SIG-M5 (cell line): ENCODE measurements at places on chromosomes 5 and 9.

GRCh38 chr5:173395257-173395932 lies 67.2 kb upstream of the STC2 start:
- DNase-seq, result no peak

DNA sequence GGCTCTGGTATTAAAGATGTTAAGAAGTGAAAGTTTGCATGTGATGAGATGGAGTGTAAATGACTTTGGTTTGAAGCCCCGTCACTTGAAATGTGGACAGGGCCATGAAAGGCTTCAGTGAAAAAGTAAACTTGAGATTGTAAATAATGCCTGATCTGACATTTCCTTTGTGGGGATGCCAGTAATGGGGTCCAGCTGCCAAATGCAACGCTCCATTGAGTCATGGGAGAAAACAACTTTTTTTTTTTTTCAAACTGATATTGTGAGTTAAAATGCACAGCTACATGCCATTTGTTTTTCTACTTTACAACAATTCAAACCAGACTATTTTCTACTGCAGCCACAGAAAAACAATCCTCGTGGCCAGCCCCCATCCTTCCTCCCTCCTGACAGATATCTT lies 327.0 kb upstream of the TNC start:
- no peak for DNase-seq

DNA sequence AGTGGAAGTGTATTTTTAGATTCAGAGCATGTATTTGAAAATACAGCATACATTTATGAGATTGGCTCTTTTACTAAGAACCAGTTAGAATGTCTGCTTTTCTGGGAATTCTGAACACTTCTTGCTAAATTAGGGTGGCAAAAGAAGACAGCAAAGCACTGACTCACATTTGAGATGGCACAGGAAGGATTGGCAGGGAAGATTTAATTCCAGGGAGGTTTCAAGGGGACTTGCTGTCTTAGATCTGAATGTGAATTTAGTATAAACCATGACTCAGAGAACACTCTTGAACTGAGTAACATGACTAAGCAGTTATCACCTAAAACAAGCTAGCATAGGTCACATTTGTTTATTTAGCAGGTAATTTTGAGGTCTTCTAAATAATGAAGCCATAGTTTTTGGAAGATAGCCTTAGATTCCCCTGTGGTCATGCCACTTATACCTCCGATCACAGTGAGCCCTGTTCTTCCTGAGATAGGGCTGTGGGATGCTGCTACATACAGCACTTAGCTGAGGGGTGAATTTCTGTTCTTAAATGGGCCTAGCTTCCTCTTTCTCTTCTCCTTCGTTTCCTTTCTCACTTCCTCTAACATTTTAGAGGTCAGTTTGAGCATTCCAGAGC lies 173.8 kb downstream of the PCSK1 start:
- DNase-seq, result no peak

DNA sequence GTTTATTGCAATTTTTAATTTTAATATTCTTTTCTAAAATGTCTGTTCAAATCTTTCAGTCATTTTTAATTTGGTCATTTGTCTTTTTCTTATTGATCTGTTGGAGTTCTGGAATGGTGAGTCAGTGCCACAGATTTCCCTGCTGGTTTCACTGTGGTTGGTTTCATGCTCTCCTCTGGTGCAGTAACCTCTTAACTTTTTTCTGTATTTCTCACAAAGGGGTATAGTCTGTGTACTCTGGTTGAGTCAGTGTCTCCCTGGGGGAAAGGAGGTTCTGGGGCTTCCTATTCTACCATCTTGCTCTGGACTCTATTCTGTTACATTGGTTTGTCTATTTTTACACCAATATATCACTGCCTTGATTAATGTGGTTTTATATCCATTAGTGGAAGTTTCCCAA lies 178.8 kb downstream of the CSNK1G3 start:
- no peak for DNase-seq

DNA sequence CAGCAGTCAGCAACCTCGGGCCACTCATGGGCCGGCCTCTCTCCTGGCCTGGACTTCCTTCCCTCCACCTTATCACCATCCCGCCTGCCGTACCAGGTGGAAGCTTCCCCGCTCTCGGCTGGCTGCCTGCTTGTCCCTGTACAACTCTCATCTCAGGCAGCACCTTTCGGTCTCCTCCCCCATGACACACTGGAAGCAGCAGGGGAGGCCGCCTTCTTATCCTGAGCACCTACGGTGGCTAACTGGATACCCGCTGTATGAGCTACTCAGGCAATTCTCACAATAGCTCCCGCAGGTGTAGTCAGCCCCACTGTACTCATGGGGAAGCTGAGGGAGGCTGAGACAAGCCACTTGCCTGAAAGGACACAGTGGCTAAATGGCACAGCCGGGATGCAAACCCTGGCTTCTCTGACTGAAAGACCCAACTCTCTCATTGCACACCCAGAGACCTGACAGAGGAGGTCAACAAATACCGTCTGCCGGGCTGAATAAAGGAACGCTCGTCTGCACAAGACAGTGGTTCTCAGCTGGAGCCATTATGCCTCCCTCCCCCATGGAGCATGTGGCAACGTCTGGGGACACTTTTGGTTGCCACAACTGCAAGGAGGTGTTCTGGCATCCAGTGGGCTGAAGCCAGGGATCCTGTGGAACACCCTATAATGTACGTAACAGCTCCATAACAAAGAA lies 9.6 kb downstream of the STK10 start:
- no peak for DNase-seq

- no peak for DNase-seq
Measured at GRCh38 chr5:5061836-5062235, 78.3 kb upstream of the ADAMTS16 start.

DNA sequence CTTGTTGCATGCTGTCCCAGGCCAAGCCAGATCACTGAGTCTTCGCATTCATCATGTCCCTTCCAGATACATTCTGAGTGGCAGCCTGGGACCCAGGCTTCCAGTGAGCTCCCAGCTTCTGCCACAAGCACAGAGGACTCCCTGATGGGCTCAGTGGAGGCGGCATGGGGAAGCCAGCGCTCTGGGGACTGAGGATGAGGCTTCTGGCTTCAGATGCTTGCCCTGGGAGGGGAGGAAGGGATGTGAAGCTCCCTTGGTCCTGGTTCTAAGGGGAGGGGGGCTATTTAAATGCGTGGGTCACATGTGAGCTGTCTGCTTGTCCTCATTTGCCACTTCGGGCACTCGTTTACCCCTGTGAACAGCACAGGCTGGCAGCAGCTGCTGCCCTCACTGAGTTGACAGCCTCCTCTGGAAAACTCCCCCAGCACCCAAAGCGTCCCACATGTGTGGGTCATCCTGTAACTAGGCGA lies 174.0 kb downstream of the NR3C1 start:
- no peak for DNase-seq

DNA sequence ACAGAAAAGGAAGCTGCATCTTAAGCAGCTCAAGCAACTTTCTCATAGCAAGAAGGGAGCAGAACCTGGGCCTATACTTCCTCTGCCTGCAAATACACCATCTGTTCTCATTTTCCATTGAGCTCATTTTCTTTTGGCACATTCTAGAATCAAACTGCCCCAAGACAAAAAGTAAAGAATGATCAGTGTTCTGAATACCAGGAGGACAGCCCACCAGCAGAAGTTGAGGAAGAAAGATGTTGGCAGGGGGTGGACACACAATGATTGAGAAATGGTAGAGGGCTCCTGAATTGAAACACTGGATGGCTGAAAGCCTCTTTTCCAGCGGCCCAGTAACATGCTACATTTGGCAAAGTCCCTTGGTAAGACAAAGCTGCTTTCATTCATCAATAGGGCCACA lies 171.8 kb downstream of the MED10 start:
- no peak for DNase-seq

- no peak for DNase-seq
Measured at GRCh38 chr5:92562065-92562464, 1019.0 kb downstream of the NR2F1-AS1 start.

DNA sequence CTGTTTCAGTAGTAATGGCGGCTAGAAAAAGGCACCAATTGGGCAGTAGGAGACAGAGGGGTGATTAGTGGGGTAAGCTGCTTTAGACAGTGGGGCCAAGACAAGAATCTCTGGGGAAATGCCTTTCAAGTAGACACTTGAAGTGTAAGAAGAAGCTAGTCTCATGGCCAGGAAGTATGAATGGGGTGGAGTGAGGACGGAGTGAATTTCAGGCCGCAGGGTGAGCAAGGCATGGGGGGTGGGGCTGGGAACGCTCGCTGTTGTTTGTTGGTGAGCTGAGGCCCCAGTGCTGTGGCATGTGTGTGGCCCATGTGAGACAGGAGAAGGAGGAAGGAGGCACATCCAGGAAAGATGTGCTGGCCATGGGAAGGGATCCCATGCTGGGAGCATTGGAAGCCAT lies 149.2 kb upstream of the NFIL3 start:
- no peak for DNase-seq

GRCh38 chr9:111114486-111114885 lies 76.2 kb upstream of the LPAR1 start:
- DNase-seq, result no peak

GRCh38 chr5:5783021-5783420 lies 360.5 kb downstream of the ICE1 start:
- DNase-seq, result no peak

DNA sequence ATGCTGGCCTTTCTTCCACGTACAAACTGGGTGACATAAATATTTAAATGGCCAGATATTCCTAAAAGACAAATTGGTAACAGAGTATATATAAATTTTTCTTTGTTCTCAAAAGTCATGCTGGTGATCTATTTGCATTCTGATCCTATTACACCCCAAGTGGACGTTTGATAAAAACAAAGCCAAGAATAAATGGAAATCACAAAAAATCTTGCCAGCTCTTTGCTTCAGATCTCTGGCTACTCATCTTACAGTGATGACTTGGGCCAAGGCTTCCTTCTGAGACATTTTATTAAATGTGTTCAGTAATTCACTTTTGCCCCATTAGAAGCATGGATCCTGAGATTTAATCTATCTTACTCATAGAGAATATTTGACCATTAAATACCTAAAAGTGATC lies 444.3 kb upstream of the PIK3R1 start:
- no peak for DNase-seq

GRCh38 chr5:103645816-103646215 lies 83.2 kb upstream of the NUDT12 start:
- no peak for DNase-seq

DNA sequence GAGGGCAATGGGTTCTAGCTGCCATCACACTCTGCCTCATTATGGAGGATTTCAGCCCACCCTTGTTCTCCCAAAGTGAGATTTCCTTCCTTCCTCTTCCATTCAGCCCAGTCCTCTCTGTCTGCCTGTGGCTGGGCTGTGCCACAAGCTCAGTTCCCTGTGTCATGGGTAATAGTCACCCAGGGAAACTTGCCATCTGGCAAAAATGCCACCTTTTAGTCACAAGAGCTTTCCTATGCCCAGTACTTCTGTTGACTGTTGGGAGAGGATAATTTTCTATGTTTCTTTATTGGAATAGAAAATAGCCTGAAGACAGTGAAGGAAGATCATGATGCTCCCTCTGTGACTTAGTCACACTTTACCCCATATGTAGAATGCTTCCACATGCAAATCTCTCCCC lies 71.4 kb downstream of the TLR4 start:
- no peak for DNase-seq

DNA sequence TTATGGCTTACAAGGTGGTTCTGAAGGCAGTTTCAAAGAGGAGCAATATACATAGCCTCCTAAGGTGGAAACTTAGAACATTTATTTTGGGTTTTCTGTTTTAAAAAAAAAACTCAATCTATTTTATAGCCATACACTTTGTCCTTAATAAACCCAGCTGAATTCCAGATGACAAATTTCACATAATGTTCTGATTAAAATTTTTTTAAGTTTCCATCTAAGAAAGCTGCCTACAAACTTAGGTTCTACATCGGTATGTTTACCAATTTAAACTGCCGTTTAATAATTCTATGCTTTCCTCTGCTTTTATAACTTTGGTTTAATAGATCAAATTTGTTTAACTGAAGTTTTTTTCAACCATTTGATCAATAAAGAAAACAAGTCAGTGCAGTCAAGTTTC lies 12.5 kb downstream of the NR3C1 start:
- no peak for DNase-seq

DNA sequence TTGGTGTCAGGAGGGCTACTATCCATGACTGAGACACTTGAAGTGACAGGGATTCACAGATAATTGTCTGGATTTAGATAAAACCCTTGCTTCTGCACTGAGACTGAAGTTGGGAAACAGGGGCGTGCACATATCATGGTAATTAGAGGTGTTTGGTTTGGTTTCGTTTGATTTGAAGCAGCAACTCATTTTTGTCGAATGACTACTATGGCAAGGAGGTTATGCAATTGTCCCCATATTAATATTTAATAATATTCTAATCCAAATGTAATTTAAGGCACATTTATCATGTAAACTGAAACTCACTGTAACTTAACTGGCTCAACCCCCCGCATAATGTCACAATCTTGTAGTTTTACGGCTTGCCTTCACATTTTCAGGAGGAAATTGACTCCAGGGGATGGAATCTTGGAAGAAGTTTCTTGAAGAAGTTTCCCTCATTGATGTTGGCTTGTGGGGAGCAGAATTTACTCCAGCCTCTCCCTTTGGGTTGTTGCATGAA lies 12.5 kb downstream of the ZNF366 start:
- DNase-seq, result no peak

DNA sequence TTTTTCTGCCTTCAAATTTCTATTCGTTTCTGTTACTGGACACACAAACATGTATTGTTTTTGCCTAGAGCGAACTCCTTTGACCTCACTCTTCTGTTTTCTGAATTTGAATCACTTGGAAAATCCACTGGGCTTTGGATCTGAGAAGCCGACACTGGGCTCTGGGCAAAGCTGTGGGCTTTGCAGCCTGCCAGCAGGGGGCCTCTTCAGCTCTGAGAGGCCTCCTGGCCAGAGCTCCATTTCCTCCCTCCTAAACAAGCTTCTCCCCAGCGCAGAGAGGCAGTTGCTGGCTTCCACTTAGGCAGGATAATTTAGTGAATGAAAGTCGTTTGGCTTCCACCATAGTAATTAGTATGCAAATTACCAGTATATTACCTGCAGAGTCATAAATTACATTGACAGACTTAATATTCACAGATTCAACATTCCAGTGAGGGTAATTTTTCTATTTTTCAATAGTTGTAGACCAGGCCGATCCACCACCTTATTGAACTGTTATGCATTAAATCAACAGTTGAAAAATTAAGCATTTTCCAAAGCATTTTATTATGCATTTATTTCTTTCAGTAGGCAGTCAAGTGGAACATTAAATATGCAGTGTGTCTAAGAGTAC lies 104.0 kb upstream of the ZNF366 start:
- no peak for DNase-seq

DNA sequence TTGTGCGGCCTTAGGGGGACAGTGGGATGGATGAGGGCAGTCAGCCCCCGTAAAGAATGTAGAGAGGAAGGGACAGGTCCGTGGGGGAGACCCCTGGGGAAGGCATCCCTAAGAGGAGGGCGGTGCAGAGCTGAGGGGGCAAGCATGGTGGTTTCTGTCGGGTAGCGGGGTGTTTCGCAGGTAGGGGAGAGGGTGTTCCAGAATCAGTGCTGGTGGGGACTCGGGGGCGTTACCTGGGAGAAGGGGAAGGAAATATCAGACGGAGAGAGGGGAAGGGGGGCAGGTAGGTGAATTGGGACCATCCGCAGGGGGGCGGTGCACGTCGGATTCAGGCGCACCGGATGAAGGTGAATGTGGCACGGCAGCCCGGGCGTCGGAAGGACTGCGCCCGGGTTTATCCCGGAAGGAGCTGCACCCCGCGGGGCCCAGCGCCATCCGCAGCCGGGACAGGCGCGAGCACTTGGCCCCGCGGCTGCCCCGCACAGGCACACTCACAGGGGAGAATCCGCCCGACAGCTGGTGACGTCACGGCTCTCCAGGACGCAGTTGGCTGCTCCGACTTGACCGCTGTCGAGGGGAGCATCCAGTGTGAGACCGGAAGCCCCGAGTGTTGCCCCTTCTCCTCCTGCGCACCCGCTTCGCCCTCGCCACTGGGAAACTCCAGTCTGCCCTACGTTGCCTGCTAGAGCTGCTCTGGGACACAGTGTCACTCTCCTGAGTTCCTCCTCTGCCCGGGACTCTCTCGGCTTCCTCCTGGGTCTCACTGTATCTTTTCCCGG lies 1.3 kb downstream of the CD72 start:
- DNase-seq, result no peak
